Activated naive CD4-positive, alpha-beta T cell (primary cell): ENCODE measurements at places on chromosomes 7 and 10.
A peak's percentile ranks its signal among the peaks of the same experiment; 100 is the strongest.

- no peak for DNase-seq
These were observed at the start of gene THSD7A for GRCh38 chr7:11831736-11832495. TSS of gene THSD7A (minus strand) at chr7:11832198. CDS start at chr7:11831946, 252 bp downstream.

GRCh38 chr10:24958091-24958720 lies 5.8 kb upstream of the PRTFDC1 start:
- no peak for DNase-seq

- DNase-seq = no peak
These were observed 11.6 kb upstream of the ADAMTS14 start for GRCh38 chr10:70660722-70661121.

- no peak for DNase-seq
These were observed 31.6 kb downstream of the ABCB5 start for GRCh38 chr7:20647036-20647435.

DNA sequence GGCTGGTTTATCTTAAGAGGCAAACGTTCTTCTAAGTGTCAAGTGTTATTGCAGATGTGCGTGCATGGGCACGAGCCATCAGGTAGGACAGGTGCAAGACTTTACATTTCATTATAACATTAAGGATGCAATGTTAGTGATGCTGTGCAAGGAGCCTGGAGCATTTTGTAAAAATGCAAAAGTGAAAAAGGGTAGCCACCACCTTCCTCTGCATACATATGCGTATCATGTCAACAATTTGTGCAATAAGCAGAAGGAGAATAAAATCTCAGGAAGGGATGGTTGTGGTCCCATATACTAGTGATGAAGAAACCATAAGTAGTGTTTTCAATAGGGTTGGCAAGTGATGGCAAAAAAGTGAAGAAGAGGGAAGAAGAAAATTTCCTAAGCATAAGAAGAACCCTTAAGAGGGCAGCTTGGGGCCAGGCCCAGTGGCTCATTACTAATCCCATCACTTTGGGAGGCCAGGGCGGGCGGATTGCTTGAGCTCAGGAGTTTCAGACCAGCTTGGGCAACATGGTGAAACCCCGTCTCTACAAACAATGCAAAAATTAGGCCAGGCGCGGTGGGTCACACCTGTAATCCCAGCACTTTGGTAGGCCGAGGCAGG lies 7.5 kb downstream of the PIK3AP1 start:
- DNase-seq = no peak

DNA sequence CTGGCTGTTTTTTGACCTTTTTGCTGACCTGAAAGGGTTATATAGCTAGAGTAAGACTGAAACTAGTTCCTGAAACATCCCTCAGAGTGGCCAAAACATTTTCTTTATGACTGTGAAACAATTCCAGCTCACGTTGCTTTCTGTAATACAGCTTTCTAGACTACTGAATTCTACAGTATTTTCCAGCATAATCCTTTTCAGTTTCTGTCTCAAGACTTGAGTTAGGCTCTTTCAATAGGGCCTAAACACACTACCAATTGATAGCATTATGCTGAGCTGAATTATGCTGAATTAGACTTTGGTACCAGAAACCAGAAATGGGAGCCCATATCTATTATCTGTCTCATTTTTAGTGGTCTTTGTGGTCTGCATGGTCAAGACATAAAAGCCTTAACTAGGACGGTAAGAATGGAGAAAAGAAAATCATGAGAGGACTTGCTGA lies 72.6 kb downstream of the EPDR1 start:
- DNase-seq = no peak

DNA sequence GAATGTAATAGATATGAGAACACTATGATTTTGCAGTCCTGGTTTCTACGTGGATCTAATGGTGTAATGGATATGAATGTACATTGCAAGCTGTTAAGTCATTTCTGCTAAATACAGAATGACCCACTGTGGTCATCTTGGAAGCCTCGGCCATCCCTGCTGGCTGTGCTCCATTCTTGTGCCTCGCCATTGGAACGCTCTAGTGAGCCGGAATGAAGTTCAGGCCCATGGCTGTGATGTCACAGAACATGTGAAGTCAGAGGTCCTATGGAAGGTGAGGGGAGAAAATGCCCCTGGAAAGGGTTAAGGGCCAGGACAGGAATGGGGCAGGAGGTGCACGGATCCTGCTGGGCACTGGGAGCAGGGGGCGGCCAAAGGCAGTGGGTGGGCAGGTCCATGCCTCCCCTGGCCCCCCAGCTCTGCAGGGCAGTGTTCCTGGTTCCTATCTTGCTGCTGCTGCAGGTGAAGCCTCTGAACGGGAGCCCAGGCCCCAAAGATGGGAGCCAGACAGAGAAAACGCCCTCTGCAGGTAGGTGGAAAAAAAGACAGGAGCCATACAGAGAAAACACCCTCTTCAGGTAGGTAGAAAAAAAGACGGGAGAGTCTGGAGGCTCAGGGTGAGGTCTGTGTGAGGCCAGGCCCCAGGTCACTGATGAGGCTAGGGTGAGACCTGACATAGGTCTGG lies at the start of gene LLCFC1:
Gene LLCFC1, plus strand, starts transcription at position 259 of the 685 bp plus-strand sequence. Its CDS starts 138 bp downstream, at position 397.
- DNase-seq = no peak

DNA sequence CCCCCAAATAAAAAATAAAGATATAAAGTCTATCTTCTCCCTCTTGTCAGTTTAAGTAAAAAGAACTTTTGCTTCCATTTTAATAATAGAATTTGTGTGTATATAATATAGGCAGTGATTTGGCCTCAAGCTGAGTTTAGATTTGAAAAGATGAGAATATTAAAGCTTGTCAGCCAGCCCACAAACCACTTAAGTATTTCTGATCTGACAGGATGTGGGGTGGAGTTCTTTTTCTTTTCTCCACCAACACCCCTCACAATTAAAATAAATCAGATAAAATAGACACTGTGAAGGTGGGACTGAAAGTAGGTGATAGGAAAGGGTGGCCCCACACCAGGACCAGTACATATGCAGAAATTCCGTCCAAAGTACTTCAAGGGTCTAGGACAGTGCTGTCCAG lies 714.1 kb downstream of the AUTS2 start:
- no peak for DNase-seq

- no peak for DNase-seq
These were observed 1509.7 kb upstream of the LRRTM3 start for GRCh38 chr10:65416094-65416493.

GRCh38 chr7:135403302-135403701 lies 106.6 kb downstream of the CNOT4 start:
- DNase-seq = no peak

- DNase-seq = no peak
These were observed 57.4 kb upstream of the EGFR start for GRCh38 chr7:54961391-54961790.

- no peak for DNase-seq
These were observed 84.5 kb upstream of the ETV1 start for GRCh38 chr7:14073988-14074387.

DNA sequence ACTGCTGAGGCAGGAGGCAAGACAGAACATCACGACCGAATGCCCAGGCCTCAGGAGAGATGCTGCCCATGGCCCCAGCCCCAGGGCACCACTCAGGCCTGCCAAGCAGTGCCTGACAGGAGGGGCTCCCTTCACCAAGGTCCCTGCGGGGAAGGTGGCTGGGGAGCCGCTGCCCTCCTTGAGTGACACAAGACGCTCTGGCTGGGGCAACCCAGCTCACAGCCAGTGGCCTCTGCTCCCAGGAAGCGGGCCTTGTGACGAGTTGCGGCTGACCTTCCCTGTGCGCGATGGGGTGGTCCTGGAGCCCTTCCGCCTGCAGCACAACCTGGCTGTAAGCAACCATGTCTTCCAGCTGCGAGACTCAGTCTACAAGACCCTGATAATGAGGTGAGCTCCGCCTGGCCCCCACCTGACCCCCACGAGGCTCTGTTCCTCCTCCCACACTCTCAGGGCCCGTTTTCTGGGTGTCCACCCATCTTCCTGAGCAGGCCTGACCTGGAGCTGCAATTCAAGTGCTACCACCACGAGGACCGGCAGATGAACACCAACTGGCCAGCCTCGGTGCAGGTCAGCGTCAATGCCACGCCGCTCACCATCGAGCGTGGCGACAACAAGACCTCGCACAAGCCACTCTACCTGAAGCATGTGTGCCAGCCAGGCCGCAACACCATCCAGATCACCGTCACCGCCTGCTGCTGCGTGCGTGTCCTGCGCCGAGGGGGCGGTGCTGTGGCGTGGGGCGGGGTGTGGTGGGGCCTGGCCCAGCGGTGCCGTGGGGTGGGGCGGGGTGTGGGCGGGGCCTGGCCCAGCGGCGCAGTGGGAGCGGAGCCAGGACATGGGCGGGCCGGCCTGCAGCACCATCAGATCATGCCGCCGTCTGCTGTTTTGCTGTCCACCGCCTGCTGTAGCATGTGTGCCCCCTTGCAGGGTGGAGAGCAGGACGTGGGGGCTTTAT lies 12.8 kb downstream of the ZMIZ2 start:
- DNase-seq = no peak

- no peak for DNase-seq
These were observed 796.8 kb downstream of the KCNMA1 start for GRCh38 chr10:76840802-76841201.

GRCh38 chr7:29749701-29750321 lies 56.5 kb upstream of the WIPF3 start:
- no peak for DNase-seq

DNA sequence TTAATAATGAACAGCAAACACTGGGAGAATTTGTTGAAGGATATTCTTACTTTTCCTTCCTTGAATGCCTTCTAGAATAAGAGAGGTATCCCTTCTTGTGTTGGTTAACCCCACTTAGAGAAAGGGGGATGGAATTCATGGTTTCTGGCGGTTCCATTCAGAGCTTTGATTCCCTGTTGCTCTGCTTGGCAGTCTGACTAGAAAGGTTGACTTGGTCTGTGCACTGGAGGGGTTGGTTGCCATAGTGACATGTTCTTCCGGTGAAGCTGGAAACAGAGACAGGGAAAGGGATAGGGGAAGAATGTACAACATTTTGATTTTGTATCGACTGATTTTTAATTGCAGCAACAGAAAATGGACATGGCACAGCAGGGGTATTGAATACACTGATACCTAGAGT lies 2.5 kb downstream of the TMEM178B start:
- no peak for DNase-seq

GRCh38 chr7:154927624-154928125 lies 75.2 kb downstream of the PAXIP1 start:
- DNase-seq = peak; percentile 20

- no peak for DNase-seq
These were observed 1.8 kb downstream of the CYP2E1 start for GRCh38 chr10:133528845-133529575.

DNA sequence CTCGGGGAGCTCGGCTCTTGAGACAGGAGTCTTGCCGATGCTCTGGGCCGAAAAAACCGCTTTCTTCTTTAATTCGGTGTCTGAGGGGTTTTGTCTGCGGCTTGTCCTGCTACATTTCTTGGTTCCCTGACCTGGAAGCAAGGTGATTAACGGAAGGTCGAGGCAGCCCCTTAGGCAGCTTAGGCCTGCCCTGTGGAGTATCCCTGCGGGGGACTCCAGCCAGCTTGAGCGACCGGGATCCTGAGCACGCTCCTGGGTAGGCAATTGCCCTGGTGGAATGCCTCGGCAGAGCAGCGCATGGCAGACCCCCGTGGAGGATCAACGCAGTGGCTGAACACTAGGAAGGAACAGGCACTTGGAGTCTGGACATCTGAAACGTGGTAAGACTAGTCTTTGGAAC lies 30.5 kb upstream of the GHITM start:
- DNase-seq = no peak

- no peak for DNase-seq
These were observed 8.9 kb downstream of the SFTPD start for GRCh38 chr10:79939969-79940368.

DNA sequence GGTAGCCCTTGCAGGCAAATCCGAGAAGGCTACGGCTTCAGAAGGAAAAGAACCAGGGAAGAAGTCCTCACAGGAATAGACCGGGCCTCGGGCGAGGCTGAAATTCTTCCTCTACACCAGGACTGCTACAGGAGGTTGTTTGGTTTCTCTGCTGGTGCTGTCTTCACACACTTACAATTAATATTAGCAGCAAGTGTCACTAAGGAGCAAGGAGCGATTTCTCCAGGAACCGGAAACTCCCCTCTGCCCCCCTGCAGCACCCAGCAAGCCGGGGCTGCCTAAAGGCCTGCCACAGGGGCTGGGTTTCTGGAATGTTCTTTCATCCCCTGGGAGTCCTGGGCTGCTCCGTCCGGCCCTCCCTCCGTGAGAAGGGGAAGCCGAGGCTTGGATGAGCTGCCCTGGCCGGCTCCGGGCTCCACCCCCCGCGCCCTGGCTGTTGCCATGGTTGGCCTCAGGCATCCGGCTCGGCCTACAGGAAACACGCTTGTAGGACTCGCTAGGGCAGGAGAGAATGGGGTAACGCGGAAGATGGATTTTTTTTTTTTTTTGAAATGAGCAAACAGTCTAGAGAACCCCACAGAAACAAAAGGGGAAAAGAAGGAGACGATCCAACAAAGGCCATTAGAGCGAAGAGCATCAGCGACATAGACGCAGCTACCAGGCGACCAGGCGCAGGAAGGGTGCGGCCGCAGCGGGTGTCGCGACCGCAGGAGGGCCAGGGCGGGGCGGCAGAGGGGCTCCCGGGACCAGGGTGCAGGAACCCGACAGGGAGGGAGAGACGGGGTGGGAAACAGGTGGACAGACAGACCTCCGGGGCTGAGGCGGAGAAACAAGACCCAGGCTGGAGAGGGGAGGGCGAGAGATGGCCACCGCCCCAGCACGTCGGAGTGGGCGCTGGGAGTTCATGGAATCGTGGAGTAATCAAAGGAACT lies 33.0 kb downstream of the EN2 start:
- no peak for DNase-seq

DNA sequence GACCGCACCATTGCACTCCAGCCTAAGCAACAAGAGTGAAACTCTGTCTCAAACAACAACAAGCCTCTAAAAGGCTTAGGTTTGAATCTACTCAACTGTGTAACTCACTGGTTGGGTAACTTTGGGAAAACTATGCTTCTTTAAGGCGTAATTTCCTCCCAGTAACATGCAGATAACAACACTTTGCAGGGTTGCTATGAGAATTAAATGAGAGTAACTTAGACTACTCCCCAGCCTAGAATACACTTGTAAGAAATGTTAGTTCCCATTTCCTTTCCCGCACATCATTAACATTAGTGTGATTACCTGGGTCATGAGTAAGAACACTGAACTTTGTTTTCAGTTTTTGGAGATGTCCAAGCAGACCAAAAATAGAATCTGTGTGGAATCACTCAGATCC lies 5.4 kb upstream of the MYPN start:
- no peak for DNase-seq

- no peak for DNase-seq
These were observed 22.8 kb upstream of the DLX6 start for GRCh38 chr7:96982586-96982985.

DNA sequence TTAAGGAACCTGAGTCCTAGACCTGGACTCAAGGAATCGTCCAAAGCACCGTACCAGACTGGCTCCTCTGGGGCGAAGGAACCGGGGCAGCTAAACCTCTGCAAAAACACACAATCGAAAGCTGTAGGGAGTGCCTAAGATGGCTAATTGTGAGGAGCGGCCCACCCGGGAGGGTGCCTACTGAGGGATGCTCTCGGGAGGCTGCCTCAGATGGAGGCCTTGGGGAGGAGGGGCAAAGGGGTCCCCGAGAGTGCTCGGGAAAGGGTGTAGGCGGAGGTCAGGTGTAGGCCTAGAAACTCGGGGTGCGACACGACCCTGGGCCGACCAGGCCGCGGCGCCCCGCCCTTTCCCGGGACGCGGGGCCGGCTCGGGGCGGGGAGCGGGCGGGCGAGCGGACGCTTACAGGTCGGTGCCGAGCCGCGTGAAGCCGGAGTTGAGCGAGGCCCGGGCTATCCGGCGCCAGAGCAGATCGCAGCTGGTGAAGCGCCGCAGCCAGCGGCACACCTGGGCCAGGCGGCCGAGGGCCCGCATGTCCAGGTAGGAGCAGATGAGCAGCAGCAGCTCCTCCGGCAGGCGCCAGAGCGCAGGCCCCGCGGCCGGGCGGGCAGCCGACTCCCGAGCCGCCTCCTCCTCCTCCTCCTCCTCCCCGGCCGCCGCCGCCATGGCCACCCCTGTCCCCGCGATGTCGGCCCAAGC lies 844 bp downstream of the FBXW4 start:
- peak; percentile 56 for DNase-seq
